ENCODE measurements at places on chromosomes 13 and 19. TPM values are rescaled to one million over a fixed set of nuclear protein-coding genes. Genes with fewer than 3 reads are reported as not detected.

Gene CLDND2
- 0.89 TPM for total RNA-seq

DNA sequence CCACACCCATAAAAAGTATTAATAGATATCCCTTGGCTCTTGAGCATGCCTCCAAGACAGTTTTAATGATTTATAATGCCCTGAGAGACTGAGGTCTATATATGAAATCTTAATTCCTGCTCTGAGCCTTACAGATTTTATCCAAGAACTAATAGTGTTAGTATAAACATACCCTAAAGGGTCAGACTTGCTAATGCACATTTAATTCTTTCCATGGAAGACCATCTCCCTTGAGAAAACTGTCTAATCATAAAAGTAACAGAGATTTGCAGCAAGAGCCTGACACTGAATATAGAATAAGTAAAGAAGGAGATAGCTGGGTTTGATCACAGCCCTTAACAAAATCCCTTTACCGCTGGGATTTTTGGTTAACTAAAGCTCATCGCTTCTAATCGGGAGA lies 650.8 kb upstream of the KLF12 start:
- DNase-seq, result no peak

Gene NLRP7
- total RNA-seq, result 3.2 TPM

Gene ARHGAP33
- 6.4 TPM for total RNA-seq

DNA sequence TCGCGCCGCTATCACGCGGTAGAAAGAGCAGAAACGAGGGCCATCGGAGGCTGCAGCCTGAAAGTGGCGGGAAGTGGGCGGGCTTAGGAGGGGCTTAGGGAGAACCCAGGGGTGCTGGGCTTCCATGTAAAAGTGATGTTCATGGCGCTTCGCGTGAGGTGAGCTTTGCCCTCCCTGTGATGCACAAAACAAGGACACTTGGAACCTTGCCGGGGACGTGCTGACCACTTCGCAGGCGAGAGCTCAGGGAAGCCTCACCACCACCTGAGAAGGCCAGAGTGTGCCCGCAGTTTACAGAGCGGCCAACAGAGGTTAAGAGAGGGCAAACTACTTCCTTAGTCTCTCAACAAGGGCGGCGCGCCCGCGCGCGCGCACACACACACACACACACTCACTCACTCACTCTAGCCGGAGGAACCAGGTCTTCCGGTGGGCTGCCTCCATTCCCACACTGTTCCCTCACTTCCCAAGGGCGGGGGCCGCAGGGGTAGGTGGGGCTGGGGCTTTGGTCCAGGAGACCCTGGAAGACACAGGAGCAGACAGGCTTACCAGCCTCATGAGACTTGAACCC lies 651 bp downstream of the GAPDHS start:
- peak; percentile 89 for DNase-seq

- DNase-seq, result no peak
Observed at GRCh38 chr13:43080199-43080598, 56.8 kb downstream of the DNAJC15 start.

Gene SGCG
- not detected for total RNA-seq

GRCh38 chr19:9875796-9876195 lies 40.7 kb downstream of the PIN1 start:
- DNase-seq, result peak; percentile 52

Gene TMEM59L
- total RNA-seq, result 1.8 TPM

Gene POMP
- total RNA-seq, result 105 TPM

GRCh38 chr13:44273991-44274770 lies 99.4 kb upstream of the SERP2 start:
- DNase-seq, result no peak

- peak; percentile 71 for DNase-seq
Observed at GRCh38 chr19:1861599-1862031, 1.8 kb downstream of the KLF16 start.

DNA sequence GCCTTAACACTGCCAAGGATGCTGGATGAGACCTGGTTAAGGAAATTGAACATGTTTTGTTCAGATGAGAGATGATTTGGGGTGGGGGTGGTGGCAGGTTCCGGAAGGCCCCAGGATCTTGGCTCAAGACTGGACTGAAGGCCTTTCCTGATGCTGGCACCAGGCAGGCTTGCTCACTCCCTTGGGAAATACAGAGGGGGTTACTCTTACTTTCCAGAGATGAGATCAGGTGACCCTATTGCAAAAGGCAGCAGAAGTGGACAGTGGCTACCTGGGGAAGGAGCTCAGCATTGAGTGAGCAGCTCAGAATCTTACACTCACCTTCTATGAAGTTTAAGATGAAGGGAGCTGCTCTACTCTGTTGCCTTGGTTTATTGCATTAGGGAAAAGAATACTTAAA lies 10.8 kb downstream of the GATAD2A start:
- peak; percentile 8 for DNase-seq

Gene TRPM4
- total RNA-seq, result 10.2 TPM

DNA sequence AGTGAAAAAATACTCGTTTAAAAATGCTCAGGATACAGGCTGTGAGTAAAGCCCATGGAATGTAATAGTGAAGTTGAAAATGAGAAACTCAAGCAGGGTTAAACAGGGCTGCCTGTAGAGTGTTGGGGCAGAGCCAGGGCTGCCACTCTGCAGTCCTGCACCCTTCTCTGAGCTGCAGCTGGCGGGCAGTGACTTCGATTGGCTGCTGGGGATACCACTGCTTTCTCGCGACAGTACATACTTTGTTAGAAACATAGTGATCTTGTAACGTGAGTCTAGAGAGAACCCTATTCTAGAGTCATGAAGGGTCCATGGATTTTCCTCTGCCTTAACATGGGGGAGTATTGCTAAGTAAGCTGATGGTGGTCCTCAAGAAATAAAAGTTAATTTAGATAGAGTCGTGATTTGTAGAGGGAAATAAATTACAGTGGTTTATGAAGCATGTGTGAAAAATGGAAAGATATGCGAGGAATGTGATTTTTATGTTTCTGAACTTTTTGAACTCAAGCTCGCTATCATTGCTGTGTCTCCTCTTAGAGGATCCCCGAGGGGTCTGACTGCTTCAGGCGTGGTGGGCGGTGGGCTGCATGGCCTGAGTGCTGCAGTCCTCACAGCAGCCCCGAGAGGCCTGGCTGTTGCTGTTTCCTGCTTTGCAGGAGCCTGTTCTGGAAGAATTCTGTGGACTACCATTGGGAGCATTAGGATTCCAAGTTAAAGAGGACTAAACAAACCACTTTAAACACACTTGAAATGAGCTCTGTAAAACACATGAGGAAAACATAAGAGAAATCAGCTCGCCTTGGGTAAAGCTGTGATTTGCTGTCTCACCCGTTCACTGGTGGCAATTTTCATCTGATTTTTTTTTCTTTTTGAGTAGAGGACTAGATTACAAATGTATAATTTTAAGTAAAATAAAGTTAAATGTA lies 95.7 kb downstream of the ARHGEF7 start:
- DNase-seq, result peak; percentile 57

Gene ODAD3
- 0.66 TPM for total RNA-seq

- DNase-seq, result no peak
Observed at GRCh38 chr19:20154636-20155035, 12.4 kb upstream of the ZNF486 start.

GRCh38 chr13:113920606-113921286 lies 53.1 kb downstream of the C13orf46 start:
- DNase-seq, result no peak

DNA sequence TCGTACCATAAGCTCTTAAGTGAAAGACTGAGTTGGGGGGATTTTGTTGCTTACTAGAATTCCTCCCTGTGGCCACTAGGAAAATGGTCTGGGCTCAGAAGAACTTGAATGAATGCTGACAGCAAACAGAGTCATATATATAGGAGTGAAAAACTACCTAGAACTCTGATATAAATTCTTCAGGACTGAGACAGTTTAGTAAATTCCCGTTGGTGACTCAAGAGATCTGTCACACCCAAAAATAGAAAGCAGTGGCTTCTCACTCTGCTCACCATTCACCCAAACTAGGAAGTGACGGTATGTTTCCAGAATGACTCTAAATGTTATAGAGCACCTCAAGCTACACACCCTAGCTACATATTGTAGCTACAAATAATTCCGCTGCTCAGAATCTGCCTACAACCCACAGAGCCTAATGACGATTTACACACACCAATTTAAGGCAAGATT lies 116.2 kb downstream of the TBC1D4 start:
- no peak for DNase-seq

Gene CGB3
- total RNA-seq, result not detected

Gene ZNF556
- under 0.01 TPM for total RNA-seq

DNA sequence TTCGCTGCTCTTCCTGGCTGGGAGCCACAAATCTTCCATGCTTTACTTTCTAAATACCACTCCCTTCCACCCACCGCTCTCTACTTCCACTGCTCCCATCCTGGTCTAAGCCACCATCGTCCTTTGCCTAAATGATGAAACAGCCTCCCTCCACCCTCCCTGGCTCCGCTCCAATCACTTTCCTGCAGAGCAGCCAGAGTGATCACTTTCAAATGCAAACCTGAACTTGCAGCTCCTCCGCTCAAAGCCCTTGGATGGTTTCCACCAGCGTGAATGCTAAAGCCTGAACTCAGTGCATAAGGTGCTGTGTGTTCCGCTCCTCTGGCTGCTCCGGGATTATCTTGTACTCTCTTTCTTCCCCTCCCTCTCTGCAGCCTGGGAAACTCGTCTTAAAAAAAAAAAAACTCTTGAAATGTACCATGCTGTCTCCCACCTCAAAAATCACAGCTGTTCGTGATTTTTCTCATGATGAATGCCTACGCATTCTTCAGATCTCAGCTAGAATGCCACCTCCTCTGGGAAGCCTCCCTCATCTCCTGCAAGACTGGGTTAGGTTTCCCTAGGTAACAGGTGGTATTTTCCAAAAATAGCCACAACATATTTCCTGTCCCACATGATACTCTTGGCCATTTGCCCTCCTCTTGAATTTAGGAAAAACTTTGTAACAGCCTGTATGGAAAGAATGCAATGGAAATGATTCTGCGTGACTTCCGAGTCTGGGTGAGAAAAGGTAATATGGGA lies 3.7 kb upstream of the SIN3B start:
- peak; percentile 80 for DNase-seq

DNA sequence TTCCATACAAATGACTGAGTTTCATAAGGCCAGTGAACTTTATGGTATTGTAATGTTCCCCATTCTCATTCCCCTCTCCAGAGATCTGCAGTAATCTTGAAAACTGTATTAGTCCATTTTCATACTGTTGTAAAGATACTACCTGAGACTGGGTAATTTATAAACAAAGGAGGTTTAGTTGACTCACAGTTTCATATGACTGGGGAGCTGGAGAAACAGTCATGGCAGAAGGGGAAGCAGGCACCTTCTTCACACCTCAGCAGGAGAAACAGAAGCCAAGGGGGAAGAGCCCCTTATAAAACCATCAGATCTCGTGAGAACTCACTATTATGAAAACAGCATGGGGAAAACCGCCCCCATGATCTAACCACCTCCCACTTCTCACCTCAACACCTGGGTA lies 318.7 kb upstream of the KLF12 start:
- no peak for DNase-seq

GRCh38 chr19:12727745-12728433 lies 4.2 kb upstream of the TNPO2 start:
- DNase-seq, result no peak

Gene GRIN2D
- total RNA-seq, result 4.8 TPM

DNA sequence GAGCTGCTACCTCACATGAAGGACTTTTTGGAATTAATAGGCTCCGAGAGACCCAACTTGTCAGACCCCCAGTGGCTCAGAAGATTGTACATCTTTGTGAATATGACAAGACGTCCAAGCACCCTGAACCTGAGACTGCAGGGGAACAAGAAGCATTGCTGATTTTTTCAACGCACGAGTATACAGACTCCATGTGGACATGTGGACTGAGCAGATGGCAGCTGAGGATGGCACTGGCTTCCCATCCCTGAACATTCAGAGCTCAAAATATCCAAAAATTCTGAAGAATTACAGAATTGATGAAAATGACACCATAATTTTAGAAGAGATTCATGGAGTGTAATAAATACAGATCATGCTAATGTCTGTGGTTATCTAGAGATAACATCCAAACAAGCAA lies 254.1 kb downstream of the MZT1 start:
- DNase-seq, result no peak

Gene LRRC63
- total RNA-seq, result not detected

Gene CASP14
- not detected for total RNA-seq

GRCh38 chr13:20713014-20713376 lies 9.5 kb downstream of the IL17D start:
- DNase-seq, result no peak

DNA sequence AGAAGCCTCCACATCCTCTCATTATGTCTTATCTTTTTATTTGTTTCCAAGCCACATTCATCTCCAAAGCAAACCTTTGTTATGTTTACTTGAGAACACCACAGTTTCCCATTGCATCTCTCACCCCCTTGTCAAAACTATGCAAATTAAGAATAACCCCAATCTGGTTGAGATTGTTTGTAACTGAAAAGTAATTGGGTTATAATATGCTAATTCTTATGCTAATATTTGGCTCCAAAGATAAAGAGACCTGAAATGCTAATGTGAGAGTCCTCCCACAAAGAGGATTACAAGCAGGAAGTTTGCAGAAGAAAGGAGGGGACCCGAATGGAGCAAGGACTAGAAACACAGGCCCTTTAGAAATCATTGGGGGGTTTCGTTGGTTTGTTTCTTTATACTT lies 92.9 kb upstream of the UBL3 start:
- peak; percentile 51 for DNase-seq

GRCh38 chr13:36903925-36904595 lies 16.0 kb downstream of the SMAD9 start:
- no peak for DNase-seq

Gene ZIM2
- total RNA-seq, result not detected

DNA sequence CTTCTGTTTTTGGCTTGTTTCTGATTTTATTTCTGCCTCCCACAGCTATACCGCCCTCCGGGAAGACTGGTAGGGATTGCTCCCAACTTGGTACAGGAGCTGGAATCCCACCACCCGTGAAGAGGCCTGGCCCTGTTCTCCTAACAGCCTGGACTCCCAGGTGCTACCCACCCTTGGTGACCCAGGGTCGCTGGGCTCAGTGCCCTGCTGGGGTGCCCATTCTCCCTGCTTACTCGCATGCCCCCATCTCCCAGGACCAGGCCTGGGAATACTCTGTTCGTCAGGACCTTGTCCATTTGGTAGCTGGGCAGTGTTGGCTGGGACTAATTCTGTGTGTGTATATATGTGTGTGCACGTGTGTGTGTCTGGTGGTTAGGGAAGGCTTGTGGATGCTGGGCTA lies 41.0 kb upstream of the TMTC4 start:
- no peak for DNase-seq

GRCh38 chr13:75071796-75072195 lies 410.2 kb downstream of the TBC1D4 start:
- DNase-seq, result no peak

- DNase-seq, result no peak
Observed at GRCh38 chr19:27774827-27775226, 1438.1 kb downstream of the UQCRFS1 start.

Gene MEIS3
- 134 TPM for total RNA-seq

GRCh38 chr19:4149518-4150288 lies 3.7 kb upstream of the CREB3L3 start:
- no peak for DNase-seq

Gene ZNF729
- total RNA-seq, result not detected

Gene CEACAM21
- not detected for total RNA-seq

DNA sequence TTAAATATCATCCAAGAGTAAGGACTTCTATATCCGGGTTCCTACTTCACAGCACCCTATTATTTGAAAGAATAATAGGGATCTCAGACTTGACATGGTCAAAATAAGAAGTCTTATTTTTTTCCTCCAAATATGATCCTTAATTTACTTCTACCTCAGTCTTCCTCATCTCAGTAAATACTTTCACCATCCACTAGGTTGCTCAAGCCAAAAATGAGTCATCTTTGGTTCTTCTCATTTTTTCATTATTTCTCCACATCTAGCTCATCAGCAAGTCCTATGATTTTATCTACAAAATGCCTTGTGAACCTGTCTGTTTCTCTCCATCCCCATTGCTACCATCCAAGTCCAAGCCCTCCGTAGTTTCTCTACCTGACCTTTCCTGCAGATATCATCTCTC lies 121.9 kb upstream of the GJB6 start:
- no peak for DNase-seq
